ENCODE measurements at places on chromosomes 13 and 19.

DNA sequence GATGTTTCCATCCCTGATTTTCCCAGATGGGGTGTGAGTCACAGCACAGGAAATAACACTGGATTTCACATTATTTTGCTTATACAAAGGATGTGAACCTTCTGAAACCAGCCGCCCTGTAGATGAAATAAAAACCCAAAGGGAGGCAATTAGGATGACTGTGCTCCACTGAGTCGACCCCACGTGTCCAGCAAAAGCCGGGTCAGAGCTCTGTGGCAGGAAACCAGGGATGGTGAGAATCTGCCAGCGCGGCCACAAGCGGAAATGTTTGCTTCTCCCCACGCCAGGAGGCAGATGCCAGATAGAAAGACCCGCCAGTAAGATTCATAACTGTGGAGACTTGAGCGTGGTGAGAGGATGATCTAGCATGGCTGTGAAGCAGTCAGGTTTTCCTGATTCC lies 764.4 kb downstream of the LIG4 start:
- no peak for DNase-seq

DNA sequence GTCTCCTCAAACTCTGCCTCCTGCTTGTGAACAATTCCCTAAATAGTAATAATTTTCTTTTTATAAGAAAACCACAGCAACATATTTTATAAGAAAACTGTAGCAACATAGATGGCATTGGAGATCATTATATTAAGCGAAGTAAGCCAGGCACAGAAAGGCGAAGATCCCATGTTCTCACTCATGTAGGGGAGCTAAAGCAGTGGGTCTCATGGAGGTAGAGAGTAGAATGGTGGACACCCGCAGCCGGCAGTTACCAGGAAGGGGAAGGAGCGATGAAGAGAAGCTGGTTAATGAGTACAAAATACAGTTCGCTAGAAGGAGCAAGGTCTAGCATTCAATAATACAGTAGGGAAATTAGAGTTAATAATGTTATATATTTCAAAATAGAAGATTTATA lies 42.9 kb downstream of the CRYL1 start:
- no peak for DNase-seq

DNA sequence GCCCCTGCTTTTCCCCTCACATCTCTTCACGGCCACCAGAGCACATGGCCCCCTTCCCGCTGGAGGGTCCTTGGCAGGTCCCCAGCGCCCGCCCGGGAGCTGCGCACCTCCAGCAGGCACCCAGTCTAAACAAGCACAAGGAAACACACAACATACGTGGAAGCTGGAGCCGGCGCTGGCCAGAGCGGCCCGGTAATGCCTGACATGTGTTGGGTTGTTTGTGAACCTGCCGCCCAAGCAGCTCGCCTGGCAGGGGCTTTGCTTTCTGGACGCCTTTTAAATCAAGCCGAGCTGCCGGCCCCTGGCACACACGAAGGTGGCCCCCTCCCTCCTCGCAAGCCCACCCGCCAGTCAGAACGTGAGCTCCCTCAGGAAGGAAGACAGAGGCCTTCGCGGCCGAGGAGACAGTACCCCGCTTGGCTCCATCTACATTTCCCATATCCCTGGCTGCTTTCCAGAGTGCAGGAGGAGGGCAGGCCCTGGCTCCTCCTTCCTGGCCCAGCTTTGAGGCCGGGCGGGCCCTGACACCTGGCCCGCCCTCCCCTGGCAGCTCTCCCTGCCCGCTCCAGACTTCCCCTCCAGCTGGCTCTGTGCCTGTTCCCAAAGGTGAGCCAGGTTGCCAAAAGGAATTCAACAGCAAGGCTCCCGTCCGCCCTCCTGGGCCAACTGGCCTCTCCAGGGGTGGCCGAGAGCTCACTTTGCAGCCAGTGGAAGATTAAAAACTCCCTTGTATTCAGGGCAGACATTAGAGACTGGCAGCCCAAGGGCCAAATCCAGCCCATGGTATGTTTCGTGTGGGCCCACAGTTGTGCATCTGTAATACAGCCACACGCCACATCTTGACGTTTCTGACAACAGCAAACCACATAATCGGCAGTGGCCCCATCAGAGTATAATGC lies 28.7 kb downstream of the COMP start:
- no peak for DNase-seq

DNA sequence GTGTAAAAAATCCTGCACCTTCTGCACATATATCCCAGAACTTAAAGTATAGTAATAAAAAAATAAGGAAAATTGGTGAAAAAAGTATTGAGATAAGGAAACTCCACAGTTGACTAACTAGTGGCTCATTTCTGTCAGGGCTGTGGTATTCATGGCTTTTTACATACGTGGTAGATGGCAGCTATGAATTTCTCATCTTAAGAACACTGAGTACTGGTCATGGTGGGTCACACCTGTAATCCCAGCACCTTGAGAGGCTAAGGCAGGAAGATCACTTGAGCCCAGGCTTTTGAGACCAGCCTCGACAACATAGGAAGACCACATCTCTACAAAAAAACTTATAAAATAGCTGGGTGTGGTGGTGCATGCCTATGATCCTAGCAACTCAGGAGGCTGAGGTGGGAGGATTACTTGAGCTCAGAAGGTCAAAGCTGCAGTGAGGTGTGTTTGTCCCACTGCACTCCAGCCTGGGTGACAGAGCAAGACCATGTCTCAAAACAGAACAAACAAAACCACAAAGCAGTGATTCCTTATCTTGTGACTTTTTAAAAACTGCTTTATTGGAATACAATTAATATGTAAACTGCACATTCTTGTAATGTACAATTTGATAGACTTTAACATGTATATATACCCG lies 16.8 kb downstream of the SLAIN1 start:
- no peak for DNase-seq

GRCh38 chr19:41577144-41577830 lies 1.3 kb downstream of the CEACAM21 start:
- no peak for DNase-seq

DNA sequence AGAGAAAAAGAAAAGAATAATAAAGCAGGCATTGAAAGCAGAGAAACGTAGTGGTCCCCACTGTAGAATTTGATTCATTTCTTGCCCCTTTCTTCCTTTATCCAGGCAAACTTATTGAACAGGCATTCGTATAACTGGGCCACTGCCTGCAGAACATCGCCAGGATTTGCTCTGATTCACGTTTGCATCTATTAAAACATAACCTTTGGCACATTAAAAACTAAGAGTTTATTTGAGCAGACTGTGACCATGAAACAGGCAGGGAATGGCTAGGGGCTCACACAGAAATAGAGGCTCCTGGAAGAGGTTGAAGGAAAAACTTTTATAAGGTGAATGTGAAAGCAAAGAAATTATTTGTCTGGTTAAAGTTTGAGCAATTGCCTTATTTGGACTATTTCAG lies 12.5 kb upstream of the SUPT20H start:
- DNase-seq, result no peak

DNA sequence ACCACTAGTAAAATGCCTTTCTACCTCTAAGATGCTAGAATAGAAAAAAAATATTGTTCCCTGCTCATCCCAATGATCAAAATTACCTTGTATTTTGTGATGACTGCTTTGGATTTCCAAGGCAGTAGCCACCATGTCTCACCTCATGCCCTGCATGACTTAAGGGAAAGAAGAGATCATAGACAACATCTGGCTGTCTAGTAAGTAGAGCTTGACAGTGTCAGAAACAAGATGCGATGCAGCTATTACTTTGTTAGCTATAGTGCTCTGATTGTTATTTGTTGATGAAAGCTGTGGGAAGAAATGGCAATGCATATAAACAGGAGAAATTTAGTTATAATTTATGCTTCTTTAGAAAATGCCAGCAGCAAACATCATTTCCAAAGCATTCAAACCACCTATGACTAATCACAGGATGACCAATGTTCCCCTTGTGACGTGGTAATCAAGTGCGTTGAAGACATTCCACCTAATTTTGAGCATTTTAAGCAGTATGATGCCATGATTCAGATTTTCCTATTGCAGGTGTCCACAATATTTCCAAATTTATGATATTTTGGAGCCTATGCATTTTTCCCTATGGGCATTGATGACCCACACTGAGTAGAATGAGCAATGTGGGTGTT lies 308.3 kb downstream of the KCNRG start:
- no peak for DNase-seq

DNA sequence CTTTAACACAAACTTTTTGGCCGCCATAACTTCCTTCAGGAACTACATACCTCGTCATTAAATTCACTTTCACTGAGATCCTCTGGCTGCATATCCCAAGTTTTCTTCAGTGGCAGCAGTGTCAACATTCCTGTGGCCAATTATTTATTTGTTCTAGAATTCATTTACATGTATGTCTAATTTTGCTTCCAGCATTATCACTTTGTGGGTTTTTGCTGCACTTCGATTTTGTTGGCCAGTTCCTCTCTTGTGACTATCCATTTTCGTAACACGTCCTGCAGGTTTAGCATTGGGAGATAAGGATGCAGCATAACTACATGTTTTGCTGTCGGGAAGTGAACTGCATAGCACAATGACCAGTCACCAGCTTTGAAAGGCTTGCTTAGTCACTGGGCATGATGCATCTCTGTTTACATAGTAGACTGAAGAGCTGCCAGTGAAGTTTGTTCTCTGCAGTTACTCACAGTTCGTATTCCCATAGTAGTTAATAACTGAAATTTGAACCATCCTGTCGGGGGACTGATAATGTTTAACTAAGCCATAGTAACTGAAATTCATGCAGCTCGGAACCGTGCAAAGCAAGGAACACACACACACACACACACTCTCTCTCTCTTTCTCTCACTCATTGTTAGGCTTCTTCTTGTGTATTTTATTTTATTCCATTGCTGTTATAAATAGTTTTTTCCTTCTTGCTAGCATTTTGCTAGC lies 28.3 kb downstream of the ZNF507 start:
- no peak for DNase-seq

- DNase-seq, result no peak
These were observed 4.2 kb upstream of the ZIC2 start for GRCh38 chr13:99977334-99977911.

GRCh38 chr19:56120371-56121179 lies 520 bp downstream of the ZNF787 start:
- peak; percentile 54 for DNase-seq

GRCh38 chr13:93216122-93216521 lies 10.5 kb upstream of the GPC6 start:
- no peak for DNase-seq

GRCh38 chr13:24175847-24176246 lies 15.3 kb downstream of the SPATA13 start:
- no peak for DNase-seq

GRCh38 chr13:112730157-112730671 lies 40.4 kb downstream of the ATP11A start:
- DNase-seq, result no peak

- no peak for DNase-seq
These were observed 32.1 kb downstream of the LYL1 start for GRCh38 chr19:13070425-13071140.

DNA sequence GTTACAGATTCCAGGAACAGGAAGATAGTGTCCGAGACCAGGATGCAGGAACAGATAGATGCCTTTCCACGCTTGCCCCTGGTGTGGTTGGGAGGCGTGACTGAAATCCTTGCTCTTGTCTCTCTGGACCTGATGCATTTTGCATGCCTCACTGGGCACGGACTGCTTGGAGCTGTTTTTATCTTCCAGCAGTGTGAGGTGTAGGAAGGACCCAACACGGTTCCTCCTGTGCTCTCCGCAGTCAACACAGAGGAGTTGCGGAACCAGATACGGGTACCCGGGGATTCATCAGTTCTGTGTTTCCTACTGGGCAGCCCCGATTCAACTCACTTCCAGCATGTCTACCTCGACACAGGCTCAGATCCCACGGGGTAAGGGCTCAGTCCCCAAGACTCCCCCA lies 6.5 kb downstream of the DOT1L start:
- no peak for DNase-seq

DNA sequence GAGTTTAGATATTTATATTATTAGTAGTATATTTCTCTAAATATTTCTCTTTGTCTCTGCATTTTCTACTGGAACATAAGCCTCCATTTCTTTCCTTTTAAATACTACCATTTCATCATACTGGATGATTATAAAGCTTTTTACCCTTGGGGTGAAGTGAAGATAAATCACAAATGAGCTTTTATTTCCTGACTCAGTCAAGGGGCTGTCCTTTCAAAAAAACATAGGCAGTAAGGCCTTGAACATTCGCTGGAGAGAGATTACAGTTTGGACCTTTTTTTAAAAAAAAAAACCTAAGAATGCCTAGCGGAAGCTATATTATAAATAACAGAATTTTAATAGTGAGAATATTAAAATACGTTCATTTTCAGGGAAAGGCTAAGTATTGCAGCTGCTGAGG lies 268.8 kb upstream of the PCDH9 start:
- DNase-seq, result no peak

- DNase-seq, result no peak
These were observed 4.6 kb downstream of the FBXL3 start for GRCh38 chr13:77022341-77022740.

DNA sequence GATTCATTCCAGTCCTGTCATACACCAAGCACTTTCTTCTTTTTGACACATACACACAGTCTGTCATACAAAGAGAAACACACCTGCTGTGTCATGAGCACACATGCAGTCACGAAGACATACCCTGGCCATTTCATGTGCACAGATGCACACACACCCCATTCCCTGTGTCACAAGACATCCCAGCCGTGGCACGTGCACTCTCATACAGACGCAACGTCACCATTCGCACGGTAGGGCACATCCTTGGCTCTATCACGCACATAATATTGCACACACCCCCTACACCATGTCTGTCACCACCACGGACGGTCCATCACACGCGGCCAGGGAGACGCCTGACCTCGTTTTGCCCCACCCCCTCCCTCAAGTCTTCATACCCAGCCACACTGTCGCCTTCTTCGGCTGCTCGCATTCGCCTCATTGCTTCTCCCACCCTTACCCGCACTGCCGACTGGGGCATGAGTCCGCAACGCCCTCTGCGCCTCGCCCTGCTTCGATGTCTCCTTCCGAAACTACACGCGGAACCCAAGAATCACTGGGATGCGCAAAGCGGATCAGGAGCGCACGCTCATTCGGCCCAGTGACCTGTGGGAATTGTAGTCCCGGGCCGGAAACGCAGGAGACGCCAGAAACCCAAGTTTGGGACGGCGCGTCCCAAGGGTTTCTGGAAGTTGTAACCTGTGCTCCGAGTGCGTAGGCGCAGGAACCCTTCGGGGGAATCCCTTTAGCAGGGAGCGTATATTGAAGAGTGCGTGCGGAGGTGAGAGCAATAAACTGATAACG lies 6.8 kb upstream of the ZNF283 start:
- DNase-seq, result no peak

DNA sequence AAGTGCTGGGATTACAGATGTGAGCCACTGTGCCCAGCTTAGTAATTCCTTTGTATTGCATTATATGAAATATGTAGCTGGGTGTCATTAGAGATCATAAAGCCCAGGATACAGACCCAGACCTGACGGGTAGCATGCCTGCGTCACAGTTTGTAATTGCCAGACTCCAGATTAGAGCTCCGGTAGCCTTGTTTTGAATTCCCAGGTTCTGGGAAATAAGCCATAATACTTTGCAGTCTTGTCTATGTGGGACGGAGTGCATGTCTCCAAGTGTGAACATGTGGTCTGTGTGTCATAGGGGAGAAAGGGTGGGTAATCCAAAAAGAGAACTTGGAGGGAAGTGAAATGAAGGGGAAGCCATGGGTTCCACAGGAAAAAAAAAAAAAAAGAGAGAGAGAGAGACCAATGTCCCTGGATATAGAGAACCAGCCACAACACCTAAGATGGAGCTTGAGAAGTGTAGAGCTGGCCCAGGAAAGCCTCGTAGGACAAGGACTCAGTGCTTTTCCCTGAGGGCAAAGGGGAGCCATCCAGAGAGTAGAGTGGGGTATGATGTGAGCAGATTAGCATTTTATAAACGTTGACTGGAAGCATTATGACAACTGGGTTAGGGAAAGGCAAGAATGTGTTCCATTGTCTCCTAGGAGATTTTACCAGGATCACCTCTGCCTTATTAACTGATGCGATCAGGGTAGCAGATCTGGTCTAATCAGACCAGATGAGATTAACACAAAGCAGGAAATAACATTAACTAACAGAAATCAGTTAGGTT lies 2.6 kb downstream of the ZSCAN4 start:
- DNase-seq, result no peak

All from stimulated activated CD8-positive, alpha-beta memory T cell treated with anti-CD3 and anti-CD28 coated beads, Interleukin-2, amount 100 ng/mL, for 1 hour (primary cell).